Lung (tissue), 17 donors: ENCODE measurements at places on chromosomes 3 and 15.

DNA sequence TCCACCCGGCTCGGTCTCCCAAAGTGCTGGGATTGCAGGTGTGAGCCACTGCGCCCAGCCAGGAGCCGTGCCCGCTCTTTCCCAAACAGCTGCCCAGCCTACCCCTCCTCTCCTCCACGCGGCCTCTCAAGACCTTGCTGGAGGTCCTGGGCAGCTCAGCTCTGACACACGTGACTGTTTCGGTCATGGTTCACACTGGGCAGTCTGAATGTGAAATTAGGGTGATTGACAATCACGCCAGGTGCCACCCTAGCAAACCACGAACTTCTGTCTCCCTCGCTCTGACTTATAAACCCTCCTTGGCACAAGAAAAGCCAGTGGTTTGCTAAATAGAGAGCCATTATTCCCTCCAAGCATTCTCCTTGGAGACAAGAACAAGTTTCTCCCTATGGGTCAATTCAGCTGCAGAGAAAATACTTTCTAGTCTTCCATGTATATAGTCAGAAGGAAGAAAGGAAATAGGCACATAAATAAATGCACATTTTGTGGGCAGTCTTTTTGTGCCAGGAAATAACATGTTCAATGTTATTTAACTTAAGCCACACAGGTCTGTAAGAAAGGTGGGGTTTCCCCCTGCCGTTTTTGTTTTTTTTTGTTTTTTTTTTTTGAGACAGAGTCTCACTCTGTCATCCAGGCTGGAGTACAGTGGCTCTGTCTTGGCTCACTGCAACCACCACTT, 121.9 kb upstream of the MEF2A start:
- no peaks in the 10 kb centered on the region for H3K36me3 ChIP-seq
- DNase-seq: no peak
- no peaks in the 10 kb centered on the region for H3K27me3 ChIP-seq

- H3K36me3 ChIP-seq: no peaks in the 10 kb centered on the region
- peaks cover 51% of the 10 kb centered on the region for H3K27me3 ChIP-seq
- DNase-seq: peak; percentile 53
- peak overlapping the region; percentile 4 for H3K4me3 ChIP-seq
- H3K4me1 ChIP-seq: peaks cover 23% of the 10 kb centered on the region
Measured at GRCh38 chr3:55480911-55481743, 6.0 kb downstream of the WNT5A start.

DNA sequence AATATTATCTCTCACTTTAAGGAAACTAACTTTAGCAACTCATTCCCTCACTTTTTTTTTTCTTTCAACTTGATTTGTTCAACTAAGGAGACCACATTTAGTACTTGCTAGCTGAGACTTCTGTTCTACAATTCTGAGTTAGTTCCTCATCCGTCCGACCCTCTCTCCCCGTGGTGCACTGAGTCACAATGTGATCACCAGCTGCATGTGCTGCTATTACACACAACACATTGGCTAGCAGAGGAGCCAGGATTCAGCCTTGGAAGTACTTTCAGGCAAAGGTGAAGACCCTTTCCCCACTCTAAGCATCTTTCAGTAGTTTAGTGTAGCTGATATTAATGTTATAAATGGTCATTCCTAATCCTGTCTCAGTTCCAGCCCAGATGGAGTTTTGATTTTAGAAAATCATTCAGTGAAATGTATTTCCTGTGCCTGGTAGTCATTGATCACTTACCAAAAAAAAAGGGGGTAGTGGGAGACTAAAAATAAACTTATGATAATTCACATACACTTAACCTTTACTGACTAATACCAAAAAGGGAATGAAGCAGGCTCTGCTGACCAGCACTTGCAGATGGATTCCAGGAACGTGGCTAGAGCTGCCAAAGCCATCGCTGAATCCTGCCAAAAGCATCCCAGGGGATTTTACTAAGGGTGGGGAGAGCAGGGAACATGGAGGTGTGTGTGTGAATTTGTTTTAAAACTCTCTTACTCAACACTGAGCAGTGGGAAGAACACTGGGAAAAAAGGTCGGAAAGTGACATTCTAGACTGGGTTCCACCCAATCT, 424.8 kb downstream of the LPP start:
- DNase-seq: no peak
- no peak overlapping the region for H3K4me3 ChIP-seq
- H3K27ac ChIP-seq: peak overlapping the region; percentile 60

DNA sequence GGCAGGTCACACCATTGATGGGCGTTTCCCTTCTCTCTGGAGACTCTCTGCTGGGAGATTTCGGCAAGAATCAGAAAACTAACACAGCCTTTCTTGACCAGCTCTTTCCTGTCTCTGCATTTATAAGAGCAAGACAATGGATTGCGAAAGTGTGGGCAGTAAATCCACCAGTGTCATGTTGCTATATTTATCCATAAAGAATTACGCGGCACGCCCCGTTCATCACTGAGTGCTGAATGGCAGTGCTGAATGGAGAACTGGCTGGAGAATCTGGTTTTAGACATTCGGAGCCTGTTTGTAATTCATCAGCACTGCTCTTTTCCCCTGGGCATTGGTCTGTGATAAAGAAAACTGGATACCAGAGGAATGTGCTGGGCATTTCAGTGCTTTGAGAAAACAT, 2.0 kb upstream of the CEMIP start:
- DNase-seq: peak; percentile 69
- no peaks in the 10 kb centered on the region for H3K27me3 ChIP-seq
- H3K36me3 ChIP-seq: no peaks in the 10 kb centered on the region

- DNase-seq: no peak
- H3K36me3 ChIP-seq: no peaks in the 10 kb centered on the region
- H3K4me3 ChIP-seq: no peak overlapping the region
- no peaks in the 10 kb centered on the region for H3K4me1 ChIP-seq
- H3K27me3 ChIP-seq: no peaks in the 10 kb centered on the region
Measured at GRCh38 chr3:98972720-98973119, 71.2 kb upstream of the DCBLD2 start.

GRCh38 chr3:45927881-45928280, 15.4 kb upstream of the CXCR6 start:
- H3K4me1 ChIP-seq: no peaks in the 10 kb centered on the region
- peaks cover 8% of the 10 kb centered on the region for H3K36me3 ChIP-seq
- H3K27me3 ChIP-seq: no peaks in the 10 kb centered on the region
- DNase-seq: no peak

DNA sequence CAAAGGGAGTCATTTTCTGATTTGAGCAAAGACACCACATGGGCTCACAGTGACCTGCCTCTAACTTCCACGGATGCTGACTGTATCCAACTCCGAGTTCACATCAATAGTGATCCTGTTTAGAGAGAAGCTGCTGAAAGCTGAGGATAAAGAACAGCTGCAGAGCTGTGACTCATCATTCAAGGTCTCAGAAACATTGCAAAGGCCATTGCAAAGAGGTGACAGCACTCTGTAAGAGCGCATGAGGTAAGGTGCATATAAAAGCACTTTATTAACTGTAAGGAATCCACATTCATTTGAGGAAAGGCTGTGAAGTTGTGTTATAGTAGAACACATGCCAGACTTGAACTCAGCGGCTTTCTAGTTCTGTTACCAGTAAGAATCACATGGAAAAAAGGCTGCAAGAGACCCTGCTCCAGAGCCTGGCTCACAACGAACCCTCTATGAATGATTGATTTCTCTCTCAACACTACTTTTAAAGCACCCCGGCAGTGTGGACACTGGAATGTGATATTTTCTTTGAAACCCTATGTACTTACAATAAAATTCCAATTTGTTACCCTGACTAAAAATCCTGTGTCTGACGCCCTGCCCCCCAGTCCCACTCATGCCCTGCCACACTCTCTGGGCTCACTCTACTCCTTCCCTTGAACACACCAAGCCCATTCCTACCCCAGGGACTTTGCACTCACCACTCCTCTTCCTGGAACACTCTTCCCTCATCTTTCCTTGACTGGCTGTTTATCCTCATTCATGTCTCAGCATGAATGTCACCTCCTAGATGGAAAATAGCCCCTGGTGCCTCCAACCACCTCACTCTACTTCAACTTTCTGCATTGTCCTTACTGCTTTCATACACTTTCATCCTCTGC, 111.2 kb downstream of the LSM3 start:
- no peaks in the 10 kb centered on the region for H3K4me1 ChIP-seq
- peak; percentile 35 for DNase-seq
- no peak overlapping the region for H3K4me3 ChIP-seq
- H3K36me3 ChIP-seq: no peaks in the 10 kb centered on the region
- peak overlapping the region; percentile 38 for H3K27ac ChIP-seq
- H3K27me3 ChIP-seq: no peaks in the 10 kb centered on the region

DNA sequence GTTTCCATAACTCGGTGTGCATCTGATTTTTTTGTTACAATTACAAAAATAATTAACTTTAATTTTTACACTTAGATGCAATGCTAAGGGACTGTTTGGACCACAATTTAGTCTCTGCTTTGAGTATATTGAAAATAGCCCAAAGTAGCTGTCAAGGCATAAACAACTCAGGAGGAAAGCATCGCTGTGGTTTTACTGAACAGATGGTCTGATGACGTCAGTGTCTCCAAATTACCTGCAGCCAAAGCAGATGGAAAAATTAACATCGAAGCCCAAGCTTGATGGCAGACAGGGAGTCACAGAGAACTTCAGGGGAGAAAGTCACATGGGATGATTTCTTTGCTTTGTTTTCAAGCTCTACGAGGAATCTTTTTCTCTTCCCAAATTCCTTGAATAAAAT, 83.1 kb upstream of the PLCL2 start:
- H3K27ac ChIP-seq: no peak overlapping the region
- H3K27me3 ChIP-seq: no peaks in the 10 kb centered on the region
- no peak for DNase-seq
- H3K36me3 ChIP-seq: no peaks in the 10 kb centered on the region
- H3K4me1 ChIP-seq: no peaks in the 10 kb centered on the region

DNA sequence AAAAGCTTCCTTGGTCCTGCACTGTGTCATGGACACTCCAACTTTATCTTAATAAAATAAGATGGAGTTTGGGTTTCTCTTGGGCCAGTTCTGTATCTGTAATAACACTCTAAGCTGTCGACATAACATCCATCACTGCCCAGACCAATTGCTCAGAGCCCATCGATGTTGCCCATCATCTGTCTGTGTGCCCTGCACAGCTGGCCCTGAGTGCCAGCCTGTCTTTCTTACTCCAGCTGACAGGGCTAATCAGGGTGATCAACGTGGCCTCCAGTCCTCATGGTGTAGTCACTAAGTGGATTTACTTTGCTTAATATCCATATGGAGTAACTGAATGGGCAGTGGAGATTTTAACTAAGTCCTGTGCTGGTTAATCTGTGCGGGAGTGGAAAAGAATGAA, 419.8 kb upstream of the TPM1 start:
- H3K27me3 ChIP-seq: no peaks in the 10 kb centered on the region
- no peaks in the 10 kb centered on the region for H3K4me1 ChIP-seq
- H3K27ac ChIP-seq: no peak overlapping the region

DNA sequence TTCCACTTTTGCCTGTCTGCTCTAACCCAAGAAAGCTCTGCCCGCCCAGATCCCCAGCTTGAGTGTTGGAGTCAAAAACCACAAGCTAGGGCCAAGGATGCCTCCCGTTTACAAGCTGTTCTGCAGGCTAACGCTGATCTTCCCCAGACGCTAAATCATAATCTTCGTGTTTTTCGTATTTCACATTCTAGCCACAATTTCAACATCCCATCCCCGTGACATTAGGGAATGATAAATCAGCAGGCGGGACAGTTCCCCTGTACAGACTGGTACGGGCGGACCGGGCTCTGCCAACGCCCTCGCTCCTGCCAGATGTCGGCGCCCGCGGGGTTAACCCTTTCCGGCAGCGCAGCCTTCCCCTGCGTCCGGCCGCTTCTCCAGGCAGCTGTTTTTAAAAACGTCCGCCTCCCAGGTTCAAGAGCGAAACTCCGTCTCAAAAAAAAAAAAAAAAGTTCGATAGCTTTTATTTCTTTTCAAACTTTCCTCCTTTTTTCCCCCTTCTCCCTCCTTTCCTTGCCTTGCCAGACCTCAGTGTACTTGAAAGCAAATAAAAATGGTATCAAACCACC, 81.0 kb upstream of the BNC1 start:
- H3K4me3 ChIP-seq: no peak overlapping the region
- DNase-seq: peak; percentile 70
- no peak overlapping the region for H3K27ac ChIP-seq
- H3K4me1 ChIP-seq: no peaks in the 10 kb centered on the region
- peaks cover 16% of the 10 kb centered on the region for H3K27me3 ChIP-seq
- no peaks in the 10 kb centered on the region for H3K36me3 ChIP-seq

DNA sequence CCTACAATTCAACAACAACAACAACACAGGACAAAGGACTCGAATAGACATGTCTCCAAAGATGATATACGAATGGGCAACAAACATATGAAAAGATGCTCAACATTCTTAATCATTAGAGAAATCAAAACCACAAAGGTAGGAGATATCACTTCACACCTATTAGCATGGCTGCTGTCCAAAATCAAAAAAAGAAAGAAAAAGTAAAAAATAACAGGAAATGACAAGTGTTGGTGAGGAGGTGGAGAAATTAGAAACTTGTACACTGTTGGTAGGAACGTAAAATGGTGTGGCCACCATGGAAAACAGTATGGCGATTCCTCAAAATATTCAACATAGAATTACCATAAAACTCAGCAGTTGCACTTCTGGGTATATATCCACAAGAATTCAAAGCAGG, 312.3 kb upstream of the STT3B start:
- no peak overlapping the region for H3K4me3 ChIP-seq
- H3K27me3 ChIP-seq: no peaks in the 10 kb centered on the region
- no peaks in the 10 kb centered on the region for H3K36me3 ChIP-seq
- H3K4me1 ChIP-seq: peaks cover 4% of the 10 kb centered on the region
- no peak overlapping the region for H3K27ac ChIP-seq
- DNase-seq: no peak

DNA sequence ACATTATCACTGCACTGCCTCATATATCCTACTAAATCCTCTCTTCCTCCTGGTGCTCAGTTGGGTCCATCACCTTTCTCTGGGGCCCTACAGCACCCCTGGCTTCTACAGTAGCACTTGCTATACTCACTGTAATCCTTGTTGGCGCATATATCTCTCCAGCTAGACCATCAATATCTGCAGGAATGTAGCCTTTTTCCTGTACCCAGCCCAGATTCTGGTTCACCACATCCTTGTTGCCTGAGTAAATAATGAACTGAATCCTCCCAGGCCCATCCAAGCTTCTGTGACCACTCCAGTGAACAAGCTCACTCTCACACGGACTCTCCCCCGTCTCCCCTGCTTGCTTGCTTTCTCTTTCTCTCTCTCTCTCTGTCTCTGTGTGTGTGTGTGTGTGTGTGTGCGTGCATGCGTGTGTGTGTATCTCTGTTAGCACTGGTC, 62.5 kb upstream of the LIPC start:
- H3K27ac ChIP-seq: no peak overlapping the region
- no peaks in the 10 kb centered on the region for H3K36me3 ChIP-seq
- H3K4me3 ChIP-seq: no peak overlapping the region
- peak; percentile 30 for DNase-seq

DNA sequence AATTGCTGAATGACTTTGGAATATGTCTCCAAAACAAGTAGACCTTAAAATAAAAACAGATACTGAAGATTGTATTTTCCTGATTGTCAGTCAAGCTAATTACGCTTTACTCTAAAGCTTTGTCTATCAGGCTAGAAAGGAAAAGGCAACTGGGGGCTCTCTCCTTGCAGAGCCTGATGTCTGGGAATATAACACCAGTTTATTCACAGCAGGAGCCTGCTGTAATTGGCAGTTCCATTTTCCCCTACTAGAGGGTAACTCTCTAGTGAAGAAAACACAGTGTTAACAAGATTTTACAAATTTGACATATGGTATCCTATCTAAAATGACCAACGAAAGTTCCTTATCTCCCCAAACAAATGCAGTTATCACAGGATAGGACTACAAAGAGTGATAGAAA, 158.8 kb downstream of the PDZRN3 start:
- no peak for DNase-seq
- H3K4me1 ChIP-seq: peaks cover 11% of the 10 kb centered on the region
- H3K27ac ChIP-seq: no peak overlapping the region
- H3K4me3 ChIP-seq: no peak overlapping the region
- no peaks in the 10 kb centered on the region for H3K36me3 ChIP-seq
